ENCODE measurements at places on chromosomes 3 and 15.

GRCh38 chr3:157532529-157533297, 29.5 kb upstream of the VEPH1 start:
- DNase-seq: no peak

GRCh38 chr3:196654735-196655090, 15.2 kb downstream of the NRROS start:
- DNase-seq: no peak

DNA sequence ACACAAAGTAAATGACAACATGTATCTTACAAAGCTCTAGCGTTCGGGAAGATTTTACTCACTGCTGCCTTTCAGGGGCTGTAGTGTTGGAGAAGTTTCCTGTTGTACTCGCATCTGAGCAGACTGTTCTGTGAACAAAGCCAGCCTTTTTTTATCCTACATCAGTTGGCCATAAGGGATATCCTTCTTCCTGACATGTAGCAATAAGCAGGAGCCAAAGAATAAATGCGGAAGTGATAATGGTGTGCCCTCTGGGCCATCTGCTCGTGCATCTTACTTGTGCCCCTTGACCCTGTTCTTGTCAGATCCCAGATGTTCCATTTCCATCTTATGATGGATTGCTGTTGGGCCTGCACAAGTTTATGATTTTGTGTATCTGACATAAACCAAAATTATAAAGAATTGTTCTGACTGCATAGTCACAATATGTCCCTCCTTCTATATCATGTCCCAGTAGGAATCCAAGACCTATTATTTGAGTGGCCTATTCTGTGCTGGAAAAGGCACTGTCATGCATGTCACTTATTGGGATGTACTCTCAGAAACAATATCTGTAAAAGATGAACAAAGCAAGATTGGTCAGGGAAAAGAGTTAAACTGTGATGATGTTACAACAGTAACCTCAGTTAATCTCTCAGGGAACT, 631.3 kb downstream of the NSUN3 start:
- DNase-seq: no peak

DNA sequence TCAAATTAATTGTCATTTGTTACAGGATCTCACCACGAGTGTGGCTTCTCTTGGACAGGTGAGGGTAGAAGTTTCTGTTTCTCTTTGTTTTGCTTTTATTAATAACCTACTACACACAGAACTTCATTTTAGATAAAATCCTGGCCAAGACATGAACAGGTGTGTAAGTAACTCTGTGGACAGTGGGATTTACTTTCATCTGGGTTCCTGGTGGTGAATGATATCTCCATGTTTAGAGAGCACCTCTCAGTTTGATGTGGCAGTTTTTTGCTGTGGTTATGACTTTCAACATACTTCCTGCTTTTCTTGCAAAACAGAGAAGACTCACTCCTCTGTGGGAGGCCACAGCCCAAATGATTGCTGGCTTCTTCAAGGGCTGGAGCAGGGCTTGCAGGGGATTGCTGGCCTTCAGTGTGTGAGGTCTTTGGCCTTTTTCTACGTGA, 71.1 kb upstream of the XCR1 start:
- DNase-seq: peak; percentile 68

GRCh38 chr15:99546441-99547100, 19.2 kb upstream of the MEF2A start:
- no peak for DNase-seq

DNA sequence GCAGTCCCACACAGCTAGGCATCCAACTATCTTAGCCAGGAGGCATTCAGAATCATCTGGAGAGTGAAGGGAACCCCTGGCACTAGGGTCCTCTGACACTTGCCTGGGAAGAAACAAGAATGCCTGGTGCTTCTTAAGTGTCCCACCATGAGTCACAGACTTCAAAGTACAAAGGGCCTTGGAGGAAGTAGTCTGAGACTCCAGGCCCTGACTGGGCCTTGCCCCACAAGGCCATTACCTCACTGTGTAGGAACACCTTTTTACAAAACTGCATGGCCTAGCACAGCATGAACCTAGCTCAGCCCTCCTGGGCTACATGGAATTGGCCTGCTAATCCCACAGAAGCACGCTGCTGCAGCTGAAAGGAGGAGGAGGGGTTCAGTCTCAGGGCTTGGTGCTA, 104.5 kb upstream of the SLCO2A1 start:
- no peak for DNase-seq

GRCh38 chr3:46416125-46416810, 9.2 kb downstream of the CCRL2 start:
- DNase-seq: no peak

- no peak for DNase-seq
These were observed 96.7 kb downstream of the ADCY5 start for GRCh38 chr3:123352134-123352554.

GRCh38 chr3:154242766-154243165, 81.5 kb downstream of the DHX36 start:
- DNase-seq: no peak

GRCh38 chr3:98596541-98597500, 3.4 kb upstream of the CPOX start:
- no peak for DNase-seq

- DNase-seq: peak; percentile 30
These were observed 52.2 kb upstream of the SLC6A11 start for GRCh38 chr3:10763817-10764258.

GRCh38 chr15:96020797-96021196, 309.7 kb upstream of the NR2F2 start:
- no peak for DNase-seq

DNA sequence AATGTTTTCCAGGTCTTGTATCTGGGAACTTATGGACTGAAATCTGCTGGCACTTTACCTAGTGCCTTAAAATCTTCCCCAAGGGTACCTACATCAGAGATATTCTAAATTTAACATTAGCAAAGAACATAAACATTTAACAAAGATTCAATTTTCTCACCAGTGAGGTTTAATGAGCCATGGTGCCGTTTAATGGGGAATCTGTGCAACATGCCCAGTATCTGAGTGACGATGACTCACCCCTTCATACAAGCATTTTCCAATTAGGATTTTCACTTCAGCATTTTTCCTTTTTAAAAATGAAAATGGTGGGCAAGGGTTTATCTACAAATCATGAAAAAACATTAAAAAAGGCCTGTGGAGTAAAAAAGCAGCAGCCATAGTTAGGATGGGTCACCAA, 189.4 kb downstream of the SLC9A9 start:
- no peak for DNase-seq

- DNase-seq: no peak
These were observed 22.4 kb downstream of the MCTP2 start for GRCh38 chr15:94253742-94254141.

GRCh38 chr15:78922527-78922926, 22.3 kb downstream of the CTSH start:
- DNase-seq: no peak

DNA sequence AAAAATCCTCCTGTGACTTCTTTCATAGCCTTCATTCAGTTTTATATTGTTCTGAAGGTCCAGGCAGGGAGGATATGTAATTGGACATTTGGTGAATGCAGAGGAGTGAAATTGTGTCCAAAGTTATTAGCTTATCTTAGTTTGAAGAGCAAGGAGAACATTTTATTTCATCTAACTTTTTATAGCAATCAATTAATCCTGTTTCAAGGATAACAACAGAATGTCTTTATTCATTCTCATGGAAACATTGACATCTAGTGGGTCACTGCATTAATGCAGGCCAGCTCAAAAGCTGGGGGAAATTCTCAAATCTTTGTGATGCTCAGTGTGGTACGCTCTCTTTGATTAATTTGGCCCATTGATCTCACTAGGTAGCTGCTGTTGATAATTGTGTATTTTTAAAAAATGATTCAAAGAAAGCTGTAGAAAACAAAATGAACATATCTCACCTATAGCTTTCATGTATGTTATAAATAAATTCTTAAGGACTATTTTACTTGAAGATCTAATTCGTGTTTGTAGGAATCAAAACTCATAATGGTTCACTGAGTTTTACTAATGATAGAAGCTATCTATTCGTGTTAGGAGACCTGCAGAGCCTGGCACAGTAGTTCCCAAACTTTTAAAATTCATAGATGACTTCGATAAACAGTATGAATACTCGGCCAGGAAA, 150.8 kb upstream of the KCNMB2 start:
- DNase-seq: no peak

DNA sequence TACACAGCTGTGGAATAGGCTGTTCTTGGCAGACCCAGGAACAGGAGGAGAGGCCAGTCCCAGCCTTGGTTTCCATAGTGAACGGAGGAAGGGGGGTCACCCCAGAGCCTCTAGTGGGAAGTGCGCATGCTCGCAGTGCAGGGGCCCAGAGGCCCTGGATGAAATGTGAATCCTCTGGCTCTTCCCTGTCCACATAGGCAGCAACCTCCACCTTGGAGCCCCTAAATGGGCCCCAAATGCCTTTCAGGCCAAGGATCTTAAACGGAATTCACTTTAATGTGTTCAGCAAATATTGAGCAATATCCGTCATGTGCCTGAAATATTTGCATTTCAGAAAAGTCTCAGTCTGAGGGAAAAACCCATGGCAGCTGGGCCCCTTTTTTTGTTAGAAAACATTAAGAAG, 3.3 kb upstream of the NDN start:
- DNase-seq: no peak

GRCh38 chr3:124410471-124410870, 319.8 kb upstream of the UMPS start:
- no peak for DNase-seq
